ENCODE measurements at places on chromosomes 16 and 17. TPM values are rescaled to one million over a fixed set of nuclear protein-coding genes. Genes with fewer than 3 reads are reported as not detected.

The MPV17L gene
- total RNA-seq: 1.1 TPM

The MPP2 gene
- total RNA-seq: 3.4 TPM

The CWC25 gene
- 10.1 TPM for total RNA-seq

The RAD51D gene
- total RNA-seq: 21.4 TPM

The ZNF624 gene
- 6.8 TPM for total RNA-seq

The FAM83G gene
- 14.7 TPM for total RNA-seq

All from hair follicle dermal papilla cell (primary cell).